ENCODE measurements at places on chromosomes 6 and 20.

DNA sequence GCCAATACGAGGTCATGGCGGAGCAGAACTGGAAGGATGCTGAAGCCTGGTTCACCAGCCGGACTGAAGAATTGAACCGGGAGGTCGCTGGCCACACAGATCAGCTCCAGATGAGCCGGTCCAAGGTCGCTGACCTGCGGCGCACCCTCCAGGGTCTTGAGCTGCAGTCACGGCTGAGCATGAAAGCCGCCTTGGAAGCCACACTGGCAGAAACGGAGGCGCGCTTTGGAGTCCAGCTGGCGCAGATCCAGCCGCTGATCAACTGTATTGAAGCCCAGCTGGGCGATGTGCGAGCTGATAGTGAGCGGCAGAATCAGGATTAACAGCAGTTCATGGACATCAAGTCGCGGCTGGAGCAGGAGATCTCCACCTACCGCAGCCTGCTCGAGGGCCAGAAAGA, 296.9 kb downstream of the OGFRL1 start:
- DNase-seq, result no peak

- no peak for DNase-seq
Observed at GRCh38 chr20:3283222-3283820, 44.3 kb upstream of the SLC4A11 start.

- no peak for DNase-seq
Observed at GRCh38 chr20:40633123-40633850, 55.7 kb downstream of the MAFB start.

DNA sequence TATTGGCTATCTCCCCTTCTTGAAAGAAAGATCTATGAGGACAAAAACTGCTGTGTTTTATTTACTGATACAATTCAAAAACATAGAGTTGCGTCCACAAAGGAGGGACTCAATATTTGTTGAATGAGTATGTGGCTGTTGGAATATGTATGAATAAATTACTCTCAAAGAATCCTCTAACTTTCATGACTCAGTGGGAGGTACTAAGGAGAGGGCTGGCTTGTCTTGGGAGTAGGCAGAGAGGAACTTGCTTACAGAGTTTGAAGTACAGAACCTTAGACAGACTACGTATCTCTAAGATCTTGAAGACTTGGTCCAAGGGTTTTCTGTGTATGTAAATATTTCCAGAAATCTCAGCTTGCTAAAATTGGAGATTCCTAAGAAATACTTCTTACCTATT, 504.0 kb upstream of the PTCHD4 start:
- no peak for DNase-seq

- DNase-seq, result no peak
Observed at GRCh38 chr6:9103876-9104521, 668.7 kb upstream of the SLC35B3 start.

- DNase-seq, result peak; percentile 93
Observed at GRCh38 chr20:47258745-47259695, 97.5 kb downstream of the ZMYND8 start.

DNA sequence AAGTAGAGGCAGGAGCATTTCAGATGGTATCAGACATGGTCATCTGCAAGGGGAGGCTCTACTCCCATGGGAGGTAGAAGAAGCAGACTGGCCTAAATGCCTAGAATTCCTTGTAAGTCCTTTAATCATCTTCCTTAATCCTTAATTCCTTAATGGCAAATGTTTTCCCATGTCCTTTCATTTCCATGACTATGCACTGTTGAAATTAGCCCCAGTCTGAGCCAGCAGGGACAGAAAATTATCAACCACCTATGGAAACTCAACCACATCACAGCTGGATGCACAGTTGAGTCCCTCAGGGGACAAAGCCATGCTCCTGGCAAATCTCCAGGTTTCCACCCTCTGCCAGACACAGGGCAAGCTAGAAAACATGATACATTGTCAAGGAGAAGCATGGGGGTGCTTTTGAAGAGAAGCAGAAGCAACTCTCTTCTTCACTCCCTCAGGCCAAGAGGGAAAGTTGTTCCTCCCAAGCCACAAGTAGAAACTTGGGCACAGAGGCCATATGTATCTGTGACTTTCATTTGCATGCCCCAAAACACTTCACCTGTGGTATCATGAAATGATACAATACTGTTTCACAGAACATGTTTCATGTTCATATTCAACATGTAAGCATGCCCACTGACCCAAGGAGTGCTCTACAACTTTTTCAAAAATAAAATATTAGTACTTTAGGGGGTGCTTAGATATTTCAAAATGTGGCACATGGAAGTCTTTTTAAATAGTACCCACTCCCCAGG, 683.6 kb downstream of the KIF16B start:
- DNase-seq, result no peak

DNA sequence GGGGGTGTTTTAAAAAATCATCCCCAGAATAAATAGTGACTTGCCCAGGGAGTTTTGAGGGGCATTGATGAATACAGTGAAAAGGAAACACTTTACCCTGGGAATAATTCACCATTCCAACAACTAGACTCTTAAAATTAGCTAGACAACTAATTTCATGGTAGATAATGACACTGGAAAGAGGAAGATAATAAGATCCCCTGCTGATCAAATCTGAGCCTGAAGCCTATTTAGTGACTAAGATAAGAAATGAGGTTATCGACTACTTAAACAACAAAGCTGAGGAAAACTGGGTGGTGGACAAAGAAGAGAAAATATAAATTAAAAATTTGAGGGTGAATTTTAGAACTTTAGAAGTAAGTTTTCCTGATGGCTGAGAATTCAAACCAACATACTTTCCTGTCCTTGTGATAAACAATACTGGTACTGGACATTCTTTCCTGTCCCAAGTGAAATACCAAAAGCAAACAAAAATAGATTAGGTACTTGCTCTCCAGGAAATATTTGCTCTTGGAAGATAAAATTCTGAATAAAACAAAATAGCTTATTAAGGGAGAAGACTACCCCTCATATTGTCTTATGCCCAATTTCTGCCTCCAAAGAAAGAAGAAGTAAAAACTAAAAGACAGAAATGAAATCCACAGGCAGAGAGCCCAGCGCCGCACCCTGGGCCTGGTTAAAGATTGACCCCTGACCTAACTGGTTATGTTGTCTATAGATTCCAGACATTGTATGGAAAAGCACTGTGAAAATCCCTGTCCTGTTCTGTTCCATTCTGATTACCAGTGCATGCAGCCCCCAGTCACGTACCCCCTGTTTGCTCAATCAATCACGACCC, 64.0 kb upstream of the ADGRF4 start:
- no peak for DNase-seq

DNA sequence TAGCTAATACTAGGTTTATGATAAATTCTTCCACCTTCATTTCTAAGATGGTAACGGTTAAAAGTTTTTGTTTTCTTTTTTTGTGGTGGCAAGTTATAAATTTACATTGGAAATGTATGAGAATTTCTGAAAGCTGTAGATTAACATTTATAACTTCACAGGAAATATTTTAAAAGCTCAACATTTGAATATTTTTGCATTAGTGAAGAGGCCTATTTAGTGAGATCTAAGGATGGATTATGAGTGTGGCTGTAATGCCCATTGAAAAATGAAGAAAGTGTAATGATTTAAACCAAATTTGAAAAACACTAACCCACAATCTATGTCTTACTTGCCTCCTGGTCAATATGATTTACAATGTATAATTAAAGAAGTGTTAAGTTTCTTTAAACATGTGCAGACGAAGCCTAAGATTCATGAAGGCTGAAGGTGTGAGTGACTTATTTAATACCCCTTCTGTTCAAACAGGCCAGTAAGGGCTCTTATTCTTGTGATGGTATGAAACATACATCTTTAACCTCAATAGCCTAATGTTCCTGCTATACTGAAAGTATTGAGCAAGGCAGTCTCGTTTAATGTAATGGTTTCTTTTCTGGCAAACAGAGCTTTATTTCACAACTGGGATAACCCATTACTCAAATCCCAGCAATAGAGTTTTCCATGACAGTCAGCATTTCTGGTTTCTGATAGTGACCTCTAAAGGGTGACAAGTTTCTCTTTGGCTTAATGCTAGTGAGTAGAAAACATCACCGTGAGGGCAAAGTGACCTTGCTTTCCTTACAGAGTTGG, 13.2 kb downstream of the HDGFL1 start:
- no peak for DNase-seq

- no peak for DNase-seq
Observed at GRCh38 chr6:167345348-167345747, 20.5 kb downstream of the TTLL2 start.

- no peak for DNase-seq
Observed at GRCh38 chr6:158048589-158048988, 66.9 kb downstream of the SYNJ2 start.

- DNase-seq, result no peak
Observed at GRCh38 chr6:40543776-40544175, 43.4 kb downstream of the LRFN2 start.

DNA sequence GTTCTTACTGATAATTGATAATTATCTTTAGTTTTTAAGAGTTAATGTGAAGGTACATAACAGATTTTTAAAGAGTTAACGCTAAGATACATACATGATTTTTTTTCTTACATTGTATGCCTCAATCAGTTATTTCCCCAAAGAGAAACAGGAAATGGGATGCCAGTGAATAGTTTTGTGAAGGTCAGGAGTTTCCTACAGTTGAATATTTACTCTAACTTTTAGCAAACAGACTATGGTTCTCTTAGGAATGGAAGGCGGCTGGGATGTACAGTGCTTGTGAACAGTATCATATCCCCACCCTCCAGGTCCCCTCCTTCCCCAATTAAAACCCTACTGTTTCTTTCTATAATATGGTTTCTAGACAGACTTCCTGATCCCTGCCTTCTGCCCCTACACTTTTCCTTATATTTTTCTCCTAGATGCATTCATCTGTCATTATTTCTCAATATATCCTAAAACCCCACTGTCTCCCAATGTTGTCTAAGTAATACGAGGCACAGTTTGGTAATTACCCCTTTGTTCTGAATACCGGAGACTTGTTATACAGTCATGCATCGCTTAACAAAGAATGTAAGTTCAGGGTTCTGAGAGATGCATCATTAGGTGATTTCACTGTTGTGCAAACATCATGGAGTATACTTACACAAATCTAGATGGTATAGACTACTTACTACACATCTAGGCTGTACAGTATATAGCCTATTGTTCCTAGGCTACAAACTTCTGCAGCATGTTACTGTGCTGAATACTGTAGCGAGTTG, 29.2 kb downstream of the SLC35A1 start:
- no peak for DNase-seq

GRCh38 chr20:35718972-35719635, 19.9 kb downstream of the ROMO1 start:
- no peak for DNase-seq

DNA sequence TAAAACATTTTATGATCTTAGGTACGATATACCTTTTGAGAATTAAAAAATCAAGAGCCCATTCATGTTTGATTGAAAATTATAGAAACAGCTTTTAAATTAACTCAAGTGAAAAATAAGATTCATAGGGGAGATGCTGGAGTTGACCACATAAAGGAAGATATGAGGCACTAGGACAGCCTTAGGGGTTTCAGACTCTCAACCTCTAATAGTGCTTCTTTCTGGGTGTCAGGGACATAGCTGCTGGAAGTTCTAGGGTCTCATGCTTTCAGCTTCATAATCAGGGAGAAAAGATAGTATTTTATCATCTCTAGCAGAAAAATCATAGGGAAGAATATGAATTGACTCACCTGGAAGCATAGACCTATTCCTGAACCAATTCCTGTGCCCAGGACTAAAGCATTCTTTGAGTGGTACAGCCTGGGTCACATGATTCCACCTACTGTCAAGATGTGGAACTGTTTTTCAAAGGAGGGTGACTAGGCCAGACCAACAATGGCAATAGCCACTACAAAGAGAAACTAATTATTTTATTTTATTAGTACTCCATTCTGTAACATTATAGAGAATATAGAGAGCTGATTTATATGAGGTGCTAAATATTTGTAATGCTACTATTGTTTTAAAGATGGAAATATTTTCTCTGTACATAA, 27.8 kb upstream of the CENPW start:
- DNase-seq, result peak; percentile 9

- no peak for DNase-seq
Observed at GRCh38 chr6:217048-217659, 75.1 kb upstream of the DUSP22 start.

DNA sequence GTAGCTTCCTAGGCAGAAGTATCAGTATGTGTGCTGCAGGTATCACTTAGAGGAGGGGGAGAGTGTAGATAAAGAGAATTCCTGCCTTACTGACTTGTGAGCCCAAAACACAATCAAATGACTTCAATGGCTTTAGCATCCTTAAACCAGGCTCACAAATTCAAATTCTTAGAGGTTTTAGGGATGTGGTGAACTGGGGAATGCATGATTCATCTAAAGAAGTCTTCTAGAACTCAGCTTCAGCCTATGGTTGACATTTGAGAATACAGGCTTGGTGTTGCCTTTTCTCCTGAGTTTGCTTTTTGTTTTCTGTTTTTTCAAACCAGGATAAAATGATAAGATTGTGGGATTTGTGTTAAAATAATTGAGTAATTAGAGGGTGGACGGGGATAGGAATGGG, 14.4 kb downstream of the SNRPC start:
- DNase-seq, result no peak

DNA sequence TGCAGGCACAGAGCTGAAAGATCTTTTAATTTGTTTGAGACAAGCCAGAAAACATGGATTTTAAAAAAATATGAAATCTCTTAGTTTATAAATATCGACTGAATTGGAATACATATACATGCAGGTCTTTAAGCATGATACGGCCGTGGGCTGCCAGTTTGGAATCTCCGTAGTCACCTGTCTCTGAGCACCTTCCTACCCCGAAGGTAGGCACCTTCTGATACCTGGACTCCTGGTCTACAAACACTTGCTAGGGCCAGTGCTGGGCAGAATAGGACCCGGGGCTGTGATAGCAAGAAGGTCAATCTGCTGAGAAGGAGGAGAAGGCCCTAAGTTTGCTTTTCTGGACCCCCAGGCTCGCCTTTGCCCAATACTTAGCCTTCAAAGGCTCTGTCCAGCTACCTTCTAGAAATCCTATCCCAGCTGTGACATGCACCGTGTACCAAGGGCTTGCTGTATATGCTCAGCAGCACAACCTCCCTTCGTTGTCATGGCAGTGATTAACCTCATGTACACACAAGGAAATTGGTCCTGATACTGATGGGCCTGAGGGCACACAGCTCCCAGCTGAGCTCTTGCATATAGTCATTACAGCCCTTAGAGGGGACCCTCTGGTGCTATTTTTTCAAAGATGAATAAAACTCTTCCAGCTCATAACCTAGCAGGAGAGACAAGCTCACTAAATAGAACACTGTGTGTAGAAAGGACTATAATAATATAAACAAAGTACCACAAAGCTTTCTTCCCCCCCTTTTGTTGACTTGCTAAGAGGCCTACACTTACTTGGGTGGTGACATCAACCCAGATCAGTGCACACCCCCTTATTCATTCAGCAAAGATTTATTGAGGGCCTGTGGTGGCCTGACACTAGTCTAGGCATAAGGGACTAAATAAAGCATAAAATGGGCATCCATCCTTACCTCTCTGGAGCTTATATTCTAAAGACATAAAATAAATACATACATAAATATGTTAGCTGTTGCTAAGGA, 17.7 kb downstream of the SNPH start:
- DNase-seq, result no peak

- DNase-seq, result no peak
Observed at GRCh38 chr6:47251396-47251795, 58.3 kb downstream of the TNFRSF21 start.

Data from suppressor macrophage (primary cell).